ENCODE measurements at places on chromosomes 16 and 17.

DNA sequence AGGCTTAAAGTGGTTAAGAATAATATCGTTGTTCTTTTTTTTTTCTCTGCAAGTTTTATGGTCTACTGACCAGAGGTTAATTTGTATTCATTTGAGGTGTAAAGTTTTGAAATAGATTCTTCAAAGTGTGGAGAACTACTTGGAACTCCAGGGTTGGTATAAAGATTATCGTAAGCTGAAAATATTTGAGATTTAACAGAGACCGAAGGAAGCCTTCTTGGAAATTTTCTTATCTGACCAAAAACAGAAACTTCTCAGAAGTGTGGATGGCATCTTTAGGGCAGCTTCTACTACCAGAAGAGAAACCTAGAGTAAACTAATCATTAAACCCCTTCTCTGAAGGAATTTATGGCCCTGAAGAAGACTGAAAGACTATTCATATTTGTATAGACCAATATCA, 206.8 kb upstream of the MON1B start:
- DNase-seq: no peak

GRCh38 chr16:49419006-49419405, 45.4 kb downstream of the C16orf78 start:
- DNase-seq: no peak

- no peak for DNase-seq
Observed at GRCh38 chr16:10966129-10966528, 21.8 kb downstream of the CLEC16A start.

- DNase-seq: no peak
Observed at GRCh38 chr16:2819179-2819938, 2.3 kb downstream of the PRSS21 start.

DNA sequence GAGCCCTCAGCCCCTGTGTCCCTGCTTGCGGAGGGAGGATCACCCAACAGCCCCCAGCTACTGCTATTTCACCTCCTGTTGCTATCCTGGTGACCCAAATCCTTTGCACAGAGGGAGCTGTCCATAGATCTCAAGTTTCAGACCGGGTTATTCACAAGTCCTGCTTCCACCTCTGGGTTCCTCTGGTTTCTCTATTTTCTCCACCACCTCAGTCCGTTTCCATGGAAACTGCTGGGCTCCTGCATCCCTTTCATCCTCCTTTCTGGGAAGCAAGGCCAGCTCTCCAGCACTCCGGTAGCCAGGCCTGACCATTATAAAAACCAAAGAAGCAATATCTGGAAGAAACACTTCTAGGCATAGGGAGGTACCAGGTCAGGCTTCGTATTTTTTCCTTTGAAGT, 4.8 kb upstream of the CALB2 start:
- DNase-seq: no peak

DNA sequence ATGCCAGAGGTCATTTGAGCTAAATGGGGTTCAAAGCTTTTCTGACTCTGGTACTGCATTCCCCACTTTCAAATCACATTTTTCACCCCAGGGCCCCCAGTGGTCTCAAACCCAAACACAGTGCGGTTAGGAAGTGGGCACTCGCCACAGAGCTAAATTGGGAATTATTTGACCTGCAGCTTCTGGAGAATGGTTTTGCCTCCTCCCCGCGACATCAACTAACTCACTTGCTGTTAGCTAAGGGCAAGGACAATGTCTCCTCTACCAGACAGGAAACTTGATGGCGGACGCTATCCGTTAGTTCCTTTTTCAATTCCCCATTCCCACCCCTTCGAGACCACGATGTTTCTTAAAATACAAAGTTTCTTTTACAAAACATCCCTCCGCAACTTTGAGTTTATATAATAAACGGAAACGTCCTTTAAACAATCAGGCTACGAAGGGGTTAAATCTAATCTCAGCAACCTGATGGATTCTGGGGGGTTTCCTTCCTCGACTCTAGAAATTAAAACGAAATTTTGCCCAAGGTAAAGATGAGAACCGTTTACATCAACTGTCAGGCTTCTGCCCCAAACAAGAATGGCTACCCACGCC, 500 bp upstream of the KAT7 start:
- DNase-seq: no peak

GRCh38 chr16:85019659-85020245, 7.8 kb upstream of the KIAA0513 start:
- no peak for DNase-seq

GRCh38 chr16:67150047-67150832, 558 bp downstream of the B3GNT9 start:
- DNase-seq: no peak

DNA sequence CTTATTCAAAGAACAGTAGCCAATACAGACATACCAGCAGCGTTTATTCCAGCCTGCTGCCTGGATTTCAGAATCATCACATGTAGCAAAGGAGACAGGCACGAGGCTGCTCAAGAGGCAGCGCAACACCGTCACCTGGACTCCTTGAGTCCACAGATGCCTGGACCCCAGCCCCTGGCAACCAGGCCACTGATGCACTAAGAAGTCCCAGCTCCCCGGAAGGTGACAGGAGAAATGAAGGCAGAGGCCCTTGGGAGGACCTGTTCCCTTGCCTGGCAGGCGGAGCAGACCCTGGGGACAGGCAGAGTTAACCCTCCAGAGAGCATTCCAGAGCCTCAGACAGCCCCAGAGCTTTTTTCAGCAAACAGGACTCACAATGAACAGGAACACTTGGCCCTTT, 16.5 kb downstream of the SMIM5 start:
- DNase-seq: no peak

GRCh38 chr17:70882504-70882903, 713.2 kb downstream of the KCNJ2 start:
- DNase-seq: no peak

DNA sequence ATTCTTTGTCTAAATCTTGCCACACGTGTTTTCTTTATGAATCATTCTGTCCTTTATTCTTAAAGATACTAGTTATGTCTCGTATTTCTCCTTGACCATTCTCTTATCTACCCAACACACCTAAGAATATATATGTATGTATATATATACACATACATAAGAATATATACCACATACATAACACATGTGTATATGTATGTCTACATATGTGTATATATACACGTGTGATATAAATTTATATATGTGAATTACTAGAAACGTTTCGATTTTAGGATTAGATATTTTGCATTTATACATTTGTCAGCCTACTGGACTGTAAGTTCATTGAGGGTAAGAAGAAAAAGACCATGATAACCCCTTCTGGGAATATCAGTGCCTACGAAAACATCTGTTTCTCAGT, 388.6 kb downstream of the GRIN2A start:
- DNase-seq: no peak

GRCh38 chr16:27370318-27370717, 31.7 kb upstream of the IL21R start:
- no peak for DNase-seq

GRCh38 chr17:56678249-56679114, 85.0 kb downstream of the NOG start:
- no peak for DNase-seq

DNA sequence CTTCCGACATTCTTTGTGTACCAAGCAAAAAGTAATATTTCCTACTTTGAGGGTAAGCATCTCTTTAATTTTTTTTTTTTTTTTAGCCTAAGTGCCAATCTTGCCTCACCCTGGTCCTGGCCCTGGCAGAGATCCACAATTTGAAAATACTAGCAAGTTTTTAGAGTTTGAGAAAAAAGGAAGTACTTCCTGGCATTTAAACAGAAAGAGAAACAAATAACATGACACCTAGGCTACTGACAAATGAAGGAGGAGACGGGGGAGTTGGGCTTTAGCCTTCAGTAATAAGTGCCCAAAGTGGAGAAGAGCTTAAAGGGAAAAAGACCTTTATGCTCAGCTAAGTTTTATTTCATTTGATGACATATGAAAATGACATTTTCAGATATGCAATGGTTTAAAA, 92.8 kb downstream of the HS3ST3A1 start:
- no peak for DNase-seq

GRCh38 chr17:76492123-76492988, 8.9 kb downstream of the RHBDF2 start:
- peak; percentile 49 for DNase-seq

GRCh38 chr16:7304279-7304678, 28.4 kb upstream of the RBFOX1 start:
- DNase-seq: no peak

- DNase-seq: no peak
Observed at GRCh38 chr17:48313096-48313755, 116.8 kb downstream of the SKAP1 start.

DNA sequence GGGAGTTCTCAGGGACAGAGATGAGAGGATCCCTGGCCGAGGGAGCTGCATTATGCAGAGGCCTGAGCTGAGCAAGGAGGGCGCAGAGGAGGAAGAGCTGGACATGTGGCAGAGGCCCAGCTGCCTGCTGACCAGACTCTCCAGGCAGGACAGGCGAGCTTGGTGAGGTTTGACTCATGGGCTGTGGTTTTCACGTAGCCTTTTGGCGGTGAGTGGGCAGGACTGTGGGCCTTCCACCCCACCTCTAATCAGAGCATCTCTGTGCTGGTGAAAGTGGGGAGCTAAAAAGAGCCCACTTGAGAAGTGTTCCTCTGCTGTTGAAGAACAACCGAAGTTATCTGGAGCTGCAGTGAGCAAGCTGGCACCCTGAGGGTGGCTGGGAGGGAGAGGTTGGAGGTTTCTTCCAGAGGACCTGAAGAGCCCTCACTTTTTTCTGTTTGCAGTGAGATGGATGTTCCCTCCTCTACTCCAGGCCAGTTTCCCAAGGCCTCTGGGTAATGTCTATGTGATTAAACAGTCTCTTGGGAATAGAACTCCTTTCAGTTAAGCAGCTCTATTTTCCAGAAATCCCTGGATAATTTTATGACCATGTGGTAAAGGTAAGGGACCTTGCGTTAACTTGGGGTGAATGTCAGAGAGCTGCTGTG, 11.9 kb downstream of the EPN2 start:
- no peak for DNase-seq

- DNase-seq: no peak
Observed at GRCh38 chr16:23428351-23428750, 24.6 kb downstream of the COG7 start.

- DNase-seq: no peak
Observed at GRCh38 chr16:80174416-80174815, 366.4 kb upstream of the DYNLRB2 start.

DNA sequence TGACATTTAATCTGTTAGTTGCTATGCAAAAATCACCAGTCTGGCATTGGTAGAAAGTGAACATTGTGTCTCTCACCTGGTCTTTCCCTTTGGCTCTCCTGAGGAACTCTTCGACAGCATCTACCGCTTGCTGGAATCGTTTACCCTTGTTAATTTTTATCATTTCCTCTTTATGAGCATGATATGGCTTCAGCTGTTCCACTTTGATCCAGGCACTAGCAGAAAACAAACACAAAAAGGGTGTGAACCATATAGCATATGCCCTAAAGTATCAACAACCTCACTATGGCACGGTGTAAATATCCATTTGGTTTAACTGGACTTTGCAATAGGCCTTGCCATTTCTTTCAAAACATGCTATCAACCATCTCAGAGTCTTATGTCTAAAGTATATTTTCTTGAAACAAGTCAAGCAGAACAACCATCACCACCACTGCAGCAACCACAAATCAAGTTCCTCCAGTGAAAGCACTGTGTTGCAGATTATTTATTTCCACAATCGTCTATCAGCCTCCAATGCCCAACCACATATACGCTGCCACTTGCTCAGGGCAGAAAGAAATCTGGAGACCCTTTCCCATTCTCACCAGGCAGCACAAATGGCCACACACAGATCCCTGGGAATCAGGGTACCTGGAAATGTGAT, 14.3 kb downstream of the GLYR1 start:
- DNase-seq: no peak

- DNase-seq: no peak
Observed at GRCh38 chr16:55955845-55956244, 80.7 kb upstream of the CES5A start.

All from HL-60 (cell line).